ENCODE measurements at places on chromosomes 4 and X.

GRCh38 chr4:74823194-74823593 lies 28.9 kb upstream of the BTC start:
- no peak for DNase-seq

- peak; percentile 43 for DNase-seq
Observed at GRCh38 chr4:152535360-152535902, 461 bp downstream of the FBXW7 start.

DNA sequence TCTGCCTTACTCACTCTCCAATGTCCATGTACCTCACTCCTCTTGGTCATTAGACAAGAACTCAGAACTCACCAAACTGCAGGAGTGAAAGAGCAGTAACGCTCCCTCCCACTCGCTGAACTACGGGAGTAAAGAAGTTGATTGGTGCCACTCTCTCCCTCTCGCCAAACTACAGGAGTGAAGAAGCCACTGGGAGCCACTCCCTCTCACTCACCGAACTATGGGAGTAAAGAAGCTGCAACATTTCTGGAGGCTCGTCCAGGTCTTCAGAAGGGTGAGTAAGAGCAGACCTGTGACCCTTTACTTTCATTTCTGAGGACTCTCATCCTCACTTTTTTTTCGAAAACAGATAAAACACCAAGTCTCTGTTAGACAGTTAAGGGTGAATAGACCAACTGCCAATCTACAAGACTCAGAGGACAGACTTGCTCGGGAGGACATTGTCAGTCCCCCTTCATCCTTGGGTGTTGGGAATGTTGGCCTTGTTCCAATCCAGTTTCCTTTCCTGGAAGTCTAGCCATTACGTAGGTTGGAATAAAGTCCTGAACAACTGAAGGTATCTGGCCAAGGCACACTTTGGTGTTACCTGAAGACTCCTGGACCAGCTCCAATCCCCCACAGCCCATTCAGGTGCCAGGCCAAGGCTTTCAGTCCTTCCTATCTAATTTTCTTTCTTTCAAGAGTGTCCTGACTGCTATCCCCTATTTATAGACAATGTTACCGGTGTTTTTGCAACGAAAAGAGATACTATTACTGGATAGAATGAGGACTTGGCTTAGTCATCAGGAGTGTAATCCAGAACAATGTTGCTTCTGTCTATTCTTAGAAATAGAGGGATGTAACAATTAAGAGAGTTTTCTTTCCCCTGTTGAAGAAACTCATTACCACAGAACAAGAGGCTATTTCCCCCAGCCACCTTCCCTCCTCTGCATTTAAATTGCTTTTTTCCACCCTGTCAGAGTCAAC lies 11.0 kb upstream of the COL25A1 start:
- no peak for DNase-seq

DNA sequence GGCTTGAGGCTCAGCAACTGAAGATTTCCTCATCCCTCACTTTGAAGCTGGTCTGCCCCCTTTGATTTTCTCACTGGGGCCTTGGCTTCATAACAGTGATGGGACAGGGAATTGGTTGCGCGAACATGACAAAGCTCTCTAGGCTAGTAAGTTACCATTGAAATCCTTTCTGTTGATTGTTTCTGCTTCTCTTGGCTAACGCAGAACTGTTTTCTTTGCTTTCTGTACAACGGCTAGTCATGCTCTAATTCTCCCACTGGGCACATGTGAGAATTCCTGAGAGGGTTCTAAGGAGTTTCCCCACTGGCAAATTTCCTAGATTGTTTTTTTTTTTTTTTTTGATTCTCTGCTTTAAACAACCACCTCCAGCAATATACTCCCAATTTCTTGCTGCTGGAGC lies 738.6 kb downstream of the PCDH7 start:
- DNase-seq, result no peak

DNA sequence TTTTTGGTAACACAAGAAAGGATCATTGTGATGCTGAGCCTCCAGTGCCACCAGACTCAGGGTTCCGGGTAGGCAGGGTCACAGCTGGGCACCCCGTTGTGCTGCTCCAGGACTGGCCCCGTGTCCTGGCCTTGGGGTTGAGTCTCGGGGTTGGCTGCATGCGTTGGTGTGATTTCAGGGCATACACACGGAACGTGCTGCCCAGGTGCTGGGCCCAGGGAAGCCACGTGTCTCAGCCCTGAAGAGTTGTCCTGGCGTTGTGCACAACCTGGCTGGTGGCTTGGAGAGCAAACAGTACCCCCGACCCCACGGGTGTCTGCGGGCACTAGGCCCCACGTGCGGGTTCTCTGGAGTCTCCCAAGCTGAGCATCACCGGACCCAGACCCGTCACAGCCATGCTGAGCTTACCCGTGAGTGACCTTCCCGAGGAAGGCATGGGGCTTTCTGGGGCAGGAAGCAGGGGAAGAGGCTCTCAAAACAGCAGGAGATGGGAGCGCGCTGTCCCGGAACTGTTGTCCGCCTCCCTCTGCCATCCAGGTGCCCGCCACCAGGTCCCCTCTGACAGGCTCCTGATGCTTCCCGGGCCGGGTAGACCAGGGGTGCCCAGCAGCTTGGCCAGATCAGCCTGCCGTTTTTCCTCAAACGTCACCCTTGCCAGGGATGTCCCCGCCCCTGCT lies 66.1 kb upstream of the ENPP6 start:
- no peak for DNase-seq

DNA sequence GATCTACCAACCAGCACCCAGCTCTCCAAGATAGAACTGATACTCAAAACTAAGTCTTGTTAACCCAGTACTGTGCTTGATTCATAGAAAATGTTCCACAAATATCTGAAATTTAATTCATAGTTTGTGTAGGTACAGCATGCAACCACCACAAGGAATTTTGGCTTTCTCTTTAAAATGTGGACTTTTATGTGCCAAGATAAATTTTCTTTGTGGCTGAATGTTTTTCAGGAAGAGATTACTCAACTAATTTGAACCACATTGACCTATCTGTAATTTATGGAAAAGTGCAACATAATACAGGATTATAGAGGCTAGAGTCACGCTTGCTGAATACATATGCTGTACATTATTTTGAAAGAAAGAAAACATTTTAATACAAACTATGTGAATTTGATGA lies 730.8 kb downstream of the IL1RAPL1 start:
- no peak for DNase-seq

DNA sequence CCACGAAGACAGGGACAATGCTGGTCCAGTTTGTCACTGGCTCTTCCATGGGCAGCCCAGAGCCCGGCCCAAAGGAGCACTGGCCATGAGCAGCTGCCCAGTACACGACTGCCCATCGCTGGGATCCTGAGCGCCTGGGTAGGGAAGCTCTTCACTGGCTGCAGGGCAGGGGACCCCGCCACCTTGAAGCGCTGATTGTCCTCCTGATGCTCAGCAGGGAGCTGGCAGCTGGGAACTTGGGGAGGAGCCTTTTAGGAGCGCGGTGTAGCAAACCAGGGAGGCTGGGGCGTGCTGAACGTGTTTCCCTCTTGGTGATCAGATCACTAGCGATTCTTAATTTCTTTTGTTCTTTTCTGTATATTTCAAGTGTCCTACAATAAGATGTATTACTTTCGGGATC lies 1.8 kb downstream of the L1CAM start:
- no peak for DNase-seq

- peak; percentile 69 for DNase-seq
Observed at GRCh38 chr4:123599920-123600810, 203.6 kb downstream of the SPRY1 start.

DNA sequence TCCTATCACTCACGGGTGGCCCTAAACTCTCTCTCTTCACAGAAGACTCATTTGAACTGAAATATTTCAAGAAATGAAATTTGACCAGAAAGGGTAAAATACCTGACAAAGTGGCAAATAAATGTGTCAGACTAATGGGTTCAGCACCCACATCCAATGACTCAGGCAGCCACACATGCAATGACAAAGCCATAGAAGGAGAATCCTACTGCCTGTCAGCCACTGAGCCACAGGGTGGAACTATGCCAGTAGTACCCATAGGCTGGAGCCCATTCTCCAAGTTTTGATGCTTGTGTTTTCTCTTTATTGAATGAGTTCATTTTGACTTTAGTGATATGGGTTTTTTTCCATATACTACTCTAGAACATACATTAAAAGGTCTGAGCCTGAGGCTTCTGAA lies 179.0 kb downstream of the BEND2 start:
- DNase-seq, result no peak

DNA sequence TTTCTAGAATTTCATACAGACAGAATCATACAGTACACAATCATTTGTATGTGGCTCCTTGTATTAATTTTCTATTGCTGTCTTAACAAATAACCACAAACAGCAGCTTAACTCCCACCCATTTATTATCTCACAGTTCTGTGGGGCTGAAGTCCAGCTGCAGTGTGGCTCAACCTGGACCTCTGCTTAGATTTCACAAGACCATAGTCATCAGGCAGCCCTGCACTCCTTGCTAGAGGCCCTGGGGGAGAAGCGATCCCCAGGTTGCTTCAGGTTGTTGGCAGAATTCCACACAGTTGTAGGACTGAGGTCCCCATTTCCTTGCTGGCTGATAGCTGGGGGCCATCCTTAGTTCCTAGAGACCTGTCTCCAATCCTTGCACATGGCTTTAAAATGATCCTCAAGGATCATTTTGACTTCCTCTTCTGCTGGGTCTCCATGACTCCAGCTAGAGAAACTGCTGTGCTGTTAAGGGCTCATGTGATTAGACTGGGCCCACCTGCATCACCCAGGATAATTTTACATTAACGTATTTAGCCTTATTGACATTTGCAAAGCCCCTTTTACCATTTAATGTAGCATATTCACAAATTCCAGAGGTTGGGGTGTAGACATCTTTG lies 60.9 kb upstream of the SMAD1 start:
- DNase-seq, result no peak

DNA sequence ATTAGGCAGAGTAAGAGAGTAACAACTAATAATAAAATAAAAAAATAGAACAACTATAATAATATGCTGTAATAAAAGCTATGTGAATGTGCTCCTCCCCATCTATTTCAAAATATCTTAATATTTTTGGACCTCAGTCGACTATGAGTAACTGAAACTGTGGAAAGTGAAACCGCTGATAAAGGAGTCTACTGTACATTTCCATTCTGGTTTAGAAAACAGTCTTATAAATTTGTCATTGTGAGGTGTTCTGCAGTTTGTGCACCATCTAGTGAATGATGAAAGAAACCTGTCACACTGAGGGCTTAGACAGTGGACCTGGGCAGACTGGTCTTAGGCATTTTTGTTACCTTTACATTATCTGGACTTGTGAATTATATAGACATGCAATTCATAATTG lies 42.0 kb downstream of the TMEM150C start:
- no peak for DNase-seq

GRCh38 chrX:14591976-14592375 lies 62.6 kb downstream of the GLRA2 start:
- DNase-seq, result no peak

- DNase-seq, result peak; percentile 51
Observed at GRCh38 chrX:35841872-35842271, 43.7 kb downstream of the MAGEB16 start.

GRCh38 chr4:34718576-34719245 lies 1525.6 kb downstream of the ARAP2 start:
- no peak for DNase-seq

GRCh38 chr4:17189401-17189720 lies 290.9 kb upstream of the LDB2 start:
- no peak for DNase-seq

DNA sequence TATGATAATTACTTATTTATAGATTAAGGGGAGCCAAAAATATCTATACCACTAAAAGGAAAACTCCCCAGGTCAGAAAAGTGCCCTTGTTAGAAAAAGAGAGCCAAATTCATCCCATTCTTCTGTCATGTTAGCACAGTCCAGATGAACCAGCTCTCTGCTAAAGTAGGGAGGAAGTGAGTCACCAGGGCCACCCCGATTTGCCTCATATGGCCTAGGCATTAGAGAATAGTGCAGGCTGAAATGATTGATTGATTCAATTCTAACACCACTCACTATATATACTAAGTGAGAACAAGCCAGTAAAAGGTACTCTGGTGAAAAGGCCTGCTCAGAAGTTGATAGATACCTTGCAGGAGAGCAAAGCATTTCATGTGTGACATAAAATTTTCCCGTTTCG lies 94.5 kb downstream of the SRPX start:
- no peak for DNase-seq
